ENCODE measurements at places on chromosomes 16 and 17.

DNA sequence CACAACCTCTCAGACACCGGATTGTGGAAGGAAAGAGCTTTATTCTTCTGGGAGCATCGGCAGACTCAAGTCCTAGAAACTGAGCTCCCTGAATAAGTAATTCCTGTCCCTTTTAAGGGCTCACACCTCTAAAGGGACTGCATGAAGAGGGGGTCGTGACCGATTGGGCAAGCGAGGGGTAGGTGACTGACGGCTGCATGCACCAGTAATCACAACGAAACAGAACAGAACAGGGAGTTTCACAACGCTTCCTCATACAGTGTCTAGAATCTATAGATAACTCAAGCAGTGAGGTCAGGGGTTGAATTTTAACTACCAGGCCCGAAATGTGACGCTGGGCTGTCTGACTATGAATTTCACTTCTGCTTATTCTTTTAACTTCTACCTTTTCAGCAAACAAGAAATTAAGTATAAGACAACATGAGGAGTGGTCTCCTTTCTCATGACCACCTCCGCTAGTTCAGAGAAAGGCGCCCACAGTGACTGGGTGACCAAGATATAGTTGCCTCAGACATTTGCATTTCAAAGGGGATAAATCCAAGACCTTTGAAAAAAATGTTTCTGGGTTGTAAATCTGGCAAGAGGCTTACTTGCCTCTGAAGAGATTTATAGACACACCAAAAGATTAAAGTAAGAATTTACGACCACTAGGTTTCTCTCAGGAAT lies 88.4 kb upstream of the ATF7IP2 start:
- no peak for DNase-seq

- no peak for DNase-seq
These were observed 947 bp downstream of the SLC7A6OS start for GRCh38 chr16:68309799-68310198.

DNA sequence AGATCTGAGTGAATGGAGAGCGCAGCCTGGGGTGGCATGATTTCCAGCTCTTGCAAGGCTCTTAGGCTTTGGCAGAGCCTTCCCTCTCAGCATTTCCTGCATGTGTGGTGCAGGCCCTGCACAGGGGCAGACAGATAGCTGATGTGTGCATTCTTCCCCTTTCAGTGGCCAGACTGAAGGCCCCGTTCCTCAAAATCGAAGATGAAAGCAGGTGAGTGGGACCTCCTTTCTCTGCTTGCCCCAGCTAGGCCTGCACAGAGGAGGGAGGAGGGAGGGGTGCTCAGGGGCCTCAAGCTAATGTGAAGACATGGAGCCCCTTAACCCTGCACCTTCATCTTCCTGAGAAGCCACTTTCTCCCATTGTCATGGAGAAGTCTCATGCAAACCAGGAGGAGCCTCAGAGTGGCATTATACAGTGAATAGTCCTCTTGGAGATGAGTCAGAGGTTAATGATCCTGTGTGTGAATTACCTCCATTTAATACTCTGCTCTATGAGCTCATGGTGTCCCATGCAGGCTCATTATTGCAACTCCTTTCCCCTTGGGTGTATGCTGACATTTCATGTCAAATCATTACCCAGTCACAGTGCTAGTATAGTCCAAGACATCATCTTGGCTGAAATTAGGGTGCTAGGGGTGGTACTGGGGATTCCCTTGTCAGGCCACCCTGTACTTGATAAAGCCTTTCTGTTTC lies 20.4 kb upstream of the ADAM11 start:
- no peak for DNase-seq

DNA sequence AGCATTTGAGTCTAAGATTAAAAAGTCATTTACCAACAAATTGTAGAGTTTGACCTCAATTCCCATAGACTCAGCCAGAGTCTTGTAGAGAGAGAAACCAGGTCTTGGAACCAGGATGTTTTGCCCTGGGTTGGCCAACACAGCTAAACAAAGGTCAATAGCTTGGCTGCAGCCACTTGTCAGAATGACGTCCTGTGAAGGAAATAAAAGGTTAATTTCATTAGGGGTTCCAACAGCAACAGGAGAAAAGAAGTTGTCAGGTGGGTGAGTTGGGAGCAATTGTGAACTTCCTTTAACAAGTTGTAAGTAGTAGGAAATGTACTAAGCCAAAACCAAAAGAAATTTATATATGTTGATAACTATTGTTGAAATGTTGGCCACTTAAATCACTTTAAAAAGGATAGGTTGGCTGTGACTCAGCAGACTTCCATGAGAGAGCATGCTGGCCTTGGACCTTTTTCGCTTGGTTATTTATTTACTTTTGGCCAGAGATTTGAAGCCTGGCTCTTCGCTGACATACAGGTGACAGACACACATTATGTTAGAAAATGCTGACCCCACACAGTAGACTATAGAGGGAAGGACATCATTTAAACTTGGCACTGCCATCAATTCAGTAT lies 4.3 kb downstream of the TAT start:
- DNase-seq: no peak

- no peak for DNase-seq
These were observed 254.7 kb downstream of the CDH13 start for GRCh38 chr16:82881516-82881915.

DNA sequence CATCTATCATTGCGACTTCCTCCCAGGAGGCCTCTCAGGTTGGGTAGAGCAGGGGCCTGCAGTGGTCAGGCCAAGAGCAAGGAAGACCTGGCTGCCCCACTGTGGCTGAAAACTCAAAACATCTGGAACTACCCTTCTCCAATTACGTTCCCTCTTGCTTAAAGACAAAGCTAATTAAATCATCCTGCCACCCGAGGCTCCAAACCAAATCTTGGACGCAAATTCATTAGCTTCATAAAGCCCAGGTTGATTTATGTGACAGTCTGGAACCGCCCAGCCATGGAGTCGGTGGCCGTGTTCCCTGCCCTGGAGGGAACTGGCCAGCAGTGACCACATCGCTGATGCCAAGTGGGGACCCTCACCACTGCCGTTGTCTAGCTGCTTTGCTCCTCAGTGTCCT lies 21.4 kb downstream of the GRIN2C start:
- DNase-seq: no peak

DNA sequence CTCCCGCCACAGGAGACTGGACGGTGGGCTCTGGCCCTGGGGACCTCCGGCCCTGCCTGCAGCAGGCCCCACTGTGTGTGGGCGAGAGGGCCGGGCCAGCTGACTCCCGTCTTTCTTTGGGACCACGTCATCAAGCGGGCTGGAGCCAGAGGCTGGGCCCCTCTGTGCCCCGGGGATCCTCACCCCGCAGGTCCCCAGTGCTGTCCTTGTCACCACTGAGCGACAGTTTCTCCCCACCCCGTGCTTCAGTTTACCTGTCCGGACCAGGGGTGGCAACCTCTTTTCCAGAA lies 181.9 kb upstream of the ZNF469 start:
- DNase-seq: no peak

- DNase-seq: no peak
These were observed 280.6 kb upstream of the SALL1 start for GRCh38 chr16:51431517-51432241.

DNA sequence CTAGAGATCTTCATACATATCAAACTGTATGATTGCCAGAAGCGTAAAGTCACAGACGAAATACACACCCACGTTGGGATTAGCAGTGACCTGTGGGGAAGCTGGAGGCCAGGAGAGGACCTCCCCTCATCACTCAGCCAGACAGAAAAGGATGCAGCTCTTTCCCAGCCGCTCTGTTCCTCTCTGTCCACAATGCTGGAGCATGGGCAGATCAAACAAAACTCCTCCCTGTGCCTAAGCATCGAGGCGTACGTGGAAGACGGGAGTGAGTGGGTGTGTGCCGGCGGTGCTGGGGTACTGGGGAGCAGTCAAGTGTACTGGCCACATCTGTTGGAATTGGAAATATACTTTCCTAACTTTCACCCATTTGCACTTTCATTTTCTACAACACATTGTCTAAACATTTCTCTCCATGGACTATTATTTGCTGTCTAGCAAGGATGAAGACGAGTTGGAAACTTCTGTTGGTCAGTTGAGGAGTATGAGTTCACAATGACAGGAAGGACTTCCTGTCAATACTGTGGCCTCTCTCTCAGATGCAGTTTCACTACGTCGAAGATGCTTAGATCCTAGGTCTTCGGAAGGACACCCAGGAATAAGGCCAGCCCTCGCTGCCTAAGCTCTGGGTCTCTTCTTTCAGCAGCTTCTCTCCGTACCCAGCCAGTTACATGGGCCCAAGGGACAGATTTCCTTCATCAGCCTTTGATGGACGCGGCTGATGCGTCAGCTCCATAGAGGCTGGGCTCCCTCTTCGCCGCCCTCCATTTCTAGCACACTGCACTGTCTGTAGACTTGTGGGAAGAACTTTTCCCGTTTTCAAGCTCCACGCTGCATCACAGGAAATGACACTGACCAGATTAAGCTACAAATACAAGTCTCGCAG lies 30.6 kb upstream of the ENDOV start:
- DNase-seq: no peak

DNA sequence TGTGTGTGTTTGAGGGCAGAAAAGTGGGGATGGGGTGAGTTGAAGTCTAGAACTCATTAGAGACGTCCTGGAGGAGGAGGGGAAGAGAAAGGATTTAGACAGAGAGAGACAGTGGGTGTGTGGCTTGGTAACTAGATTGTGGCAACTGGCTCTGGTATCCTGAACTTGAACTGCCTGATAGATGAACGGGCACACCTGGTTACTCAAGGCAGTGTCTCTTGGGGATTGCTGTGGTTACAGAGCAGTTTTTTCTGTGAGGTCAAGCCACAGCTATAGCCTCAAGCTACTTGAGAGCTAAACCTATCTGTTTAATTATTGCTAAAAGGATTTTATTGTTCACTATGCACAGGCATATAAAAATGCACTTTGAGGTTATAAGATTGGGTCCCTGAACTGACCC lies 29.8 kb upstream of the MYH2 start:
- DNase-seq: no peak

DNA sequence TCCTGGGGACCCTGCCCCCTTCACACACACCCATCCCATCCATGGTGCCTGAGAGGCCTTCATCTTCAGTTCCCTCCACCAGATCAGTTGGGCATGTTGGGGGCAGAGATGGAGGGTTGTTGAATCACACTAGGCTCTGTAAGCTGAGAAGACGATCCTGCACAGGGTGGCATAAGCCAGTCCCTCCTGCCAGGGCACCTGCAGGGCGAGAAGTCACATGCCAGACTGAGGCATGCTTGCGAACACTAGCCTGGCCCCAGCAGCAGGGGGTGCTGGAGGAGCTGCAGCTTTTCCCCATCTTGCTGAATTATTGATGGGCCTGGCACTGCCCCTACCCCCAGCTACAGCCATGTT lies 6.1 kb upstream of the TBX2 start:
- DNase-seq: no peak

DNA sequence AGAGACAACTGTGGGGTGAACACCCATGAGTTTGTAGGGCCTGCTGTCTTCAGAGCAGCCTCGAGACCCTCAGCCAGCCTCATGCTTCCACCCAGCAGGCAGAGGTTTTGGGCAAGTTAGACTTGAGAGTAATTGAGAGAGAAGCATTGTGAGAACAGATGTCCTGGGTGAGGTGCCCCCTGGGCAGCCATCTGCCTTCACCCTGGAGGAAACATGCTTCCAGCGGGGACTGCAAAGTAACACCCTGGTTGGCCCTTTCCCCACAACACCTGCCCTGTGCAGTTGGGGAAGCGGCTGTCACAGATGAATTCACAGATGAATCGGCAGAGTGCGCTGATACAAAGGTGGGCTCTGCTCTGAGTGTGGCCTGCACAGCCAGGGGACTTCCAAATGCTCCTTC lies 23.4 kb downstream of the ATPAF2 start:
- no peak for DNase-seq

- no peak for DNase-seq
These were observed 44.7 kb downstream of the SREBF1 start for GRCh38 chr17:17792037-17792550.

DNA sequence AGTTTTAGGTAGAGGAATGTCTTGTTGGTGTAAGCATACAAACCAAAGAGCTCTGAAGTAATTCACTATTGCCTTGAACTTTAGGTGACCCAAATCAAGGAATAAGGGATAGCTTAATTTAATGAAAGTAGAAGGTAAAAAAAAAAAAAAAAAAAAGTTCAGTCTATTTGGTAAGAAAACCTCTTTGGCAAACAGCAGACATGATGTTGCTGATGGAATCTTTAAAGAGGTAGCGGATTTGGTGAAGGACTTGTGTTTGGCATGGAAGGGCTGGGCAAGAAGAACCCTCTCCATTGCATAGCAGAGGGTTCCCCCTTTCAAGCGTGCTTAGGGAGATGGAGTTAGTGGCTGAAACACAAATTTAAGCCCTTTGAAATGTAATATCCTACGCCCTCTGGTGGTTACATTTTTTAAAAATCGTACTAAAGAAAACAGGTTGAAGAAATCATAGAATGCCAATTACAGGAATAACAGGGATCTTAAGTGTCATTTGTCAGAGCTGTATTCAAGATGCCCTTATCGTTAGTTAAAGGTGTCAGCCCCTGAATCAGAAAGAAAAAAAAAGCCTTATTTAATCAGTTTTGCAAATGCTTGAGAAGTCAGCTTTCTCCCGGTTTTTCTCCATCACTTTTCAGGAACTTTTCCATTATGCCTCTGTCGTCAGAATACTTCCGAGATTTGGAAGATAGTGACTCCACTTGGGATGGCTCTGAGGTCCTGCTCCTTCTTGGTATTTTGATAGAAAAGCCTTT lies 383.1 kb downstream of the KCNJ2 start:
- no peak for DNase-seq

DNA sequence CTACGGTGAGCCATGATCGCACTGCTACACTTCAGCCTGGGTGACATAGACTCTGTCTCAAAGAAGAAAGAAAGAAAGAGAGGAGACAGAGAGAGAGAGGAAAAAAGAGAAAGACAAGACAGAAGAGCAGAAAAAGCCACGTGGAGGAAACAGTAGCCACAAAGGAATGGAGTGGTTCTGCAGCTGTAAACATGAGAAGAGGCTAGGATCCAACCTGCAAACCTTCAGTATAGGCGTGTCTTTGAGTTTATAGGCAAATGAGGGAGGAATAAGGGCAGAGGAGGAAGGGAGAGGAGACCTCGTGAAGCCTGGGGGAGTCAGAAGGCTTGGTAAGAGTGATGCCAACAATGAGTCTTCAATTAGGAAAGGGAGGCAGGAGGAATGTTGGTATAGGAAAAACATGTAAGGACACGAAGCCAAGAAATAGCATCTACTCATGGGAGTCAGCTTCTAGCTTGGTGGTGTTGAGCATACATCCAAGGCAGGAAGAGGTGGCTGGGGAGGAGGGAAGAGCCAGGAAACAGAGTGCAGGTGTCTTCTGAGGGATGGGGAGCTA lies 3.9 kb downstream of the MED9 start:
- no peak for DNase-seq

DNA sequence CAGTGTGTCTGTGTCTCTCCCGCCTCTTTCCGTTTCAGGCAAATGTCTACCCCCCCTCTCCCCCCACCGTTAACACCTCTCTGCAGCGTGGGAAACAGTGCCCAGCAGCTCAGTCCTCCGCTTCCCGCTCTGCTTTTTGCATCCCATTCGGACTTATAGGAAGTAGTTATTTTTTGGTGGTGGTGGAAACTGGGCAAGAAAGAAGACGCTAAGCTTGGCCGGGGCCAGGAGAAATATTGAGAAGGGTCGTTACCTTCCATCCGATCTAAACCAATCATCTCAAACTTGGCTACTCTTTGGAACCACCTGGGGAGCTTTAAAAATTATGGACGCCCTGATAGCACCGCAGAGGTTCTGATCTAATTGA lies 499 bp upstream of the HLF start:
- DNase-seq: no peak

Data from activated CD4-positive, CD25-positive, alpha-beta regulatory T cell treated with anti-CD3 and anti-CD28 coated beads, Interleukin-2, amount 50 U/mL, for 16 hours (primary cell).